IgD-negative memory B cell (primary cell): ENCODE measurements at places on chromosomes 12 and 14. TPM values are rescaled to one million over a fixed set of nuclear protein-coding genes. Genes with fewer than 3 reads are reported as not detected.

The GPRC5D gene
- 1.4 TPM for polyA plus RNA-seq

The GALNT9 gene
- polyA plus RNA-seq, result 1.5 TPM

The RNASE2 gene
- polyA plus RNA-seq, result 0.45 TPM

The RPGRIP1 gene
- 0.14 TPM for polyA plus RNA-seq
